ENCODE measurements at places on chromosomes 7 and 10.

- DNase-seq, result no peak
Observed at GRCh38 chr7:100163006-100163531, 4.5 kb upstream of the TRAPPC14 start.

GRCh38 chr10:119803264-119803663 is 69.4 kb downstream of the MCMBP start:
- no peak for DNase-seq

- no peak for DNase-seq
Observed at GRCh38 chr7:137655804-137656203, 191.0 kb downstream of the DGKI start.

GRCh38 chr10:102120991-102121738 is 997 bp upstream of the LDB1 start:
- no peak for DNase-seq

DNA sequence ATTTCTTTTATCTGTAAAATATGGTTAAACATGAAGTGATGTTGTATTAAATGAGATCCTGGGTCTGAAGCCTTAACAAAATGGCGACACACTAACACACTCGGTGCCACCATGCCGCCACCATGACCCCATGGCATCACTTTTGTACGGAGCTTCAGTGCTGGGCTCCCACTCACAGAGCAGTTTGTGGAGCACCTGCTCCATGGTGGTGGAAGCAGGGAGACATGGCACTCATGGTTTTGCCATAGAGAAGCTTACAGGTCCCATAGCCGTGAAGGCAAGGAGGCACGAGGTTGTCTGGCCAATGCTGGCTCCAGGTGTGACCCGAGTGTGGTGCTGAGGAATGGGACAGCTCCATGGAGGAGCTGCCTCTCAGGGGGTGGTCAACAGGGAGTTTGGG is 63.5 kb upstream of the EN2 start:
- DNase-seq, result no peak

DNA sequence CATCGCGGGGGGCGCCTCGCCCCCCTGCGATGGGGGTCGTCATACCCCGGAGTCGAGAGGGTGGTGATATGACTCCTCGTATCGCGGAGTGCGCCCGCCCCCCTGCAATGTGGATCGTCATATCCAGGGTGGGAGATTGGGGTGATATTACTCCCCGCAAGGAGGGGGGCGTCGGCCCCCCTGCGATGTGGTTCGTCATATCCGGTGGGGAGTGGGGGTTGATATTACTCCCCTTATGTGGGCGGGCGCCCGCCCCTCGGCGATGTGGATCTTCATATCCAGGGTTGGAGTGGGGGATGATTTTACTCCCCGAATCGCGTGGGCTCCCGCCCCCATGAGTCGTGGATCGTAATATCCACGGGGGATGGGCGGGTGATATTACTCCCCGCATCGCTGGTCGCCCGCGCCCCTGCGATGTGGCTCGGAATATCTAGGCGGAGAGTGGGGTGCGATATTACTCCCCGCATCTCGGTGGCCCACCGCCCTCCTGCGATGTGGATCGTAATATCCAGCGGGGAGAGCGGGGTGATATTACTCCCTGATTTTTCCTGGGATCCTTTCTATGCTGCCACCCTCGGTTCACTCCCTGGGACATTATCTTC is 36.9 kb downstream of the MEIG1 start:
- no peak for DNase-seq
